ENCODE measurements at places on chromosomes 4 and X. TPM values are rescaled to one million over a fixed set of nuclear protein-coding genes. Genes with fewer than 3 reads are reported as not detected.

NAA11 gene
- not detected for total RNA-seq

BST1 gene
- 0.40 TPM for total RNA-seq

GRCh38 chr4:25879991-25880651, 17.3 kb upstream of the SEL1L3 start:
- H3K4me1 ChIP-seq: peaks cover 11% of the 10 kb centered on the region
- no peak overlapping the region for H3K4me3 ChIP-seq
- no peak overlapping the region for H3K27ac ChIP-seq
- no peak for DNase-seq
- H3K27me3 ChIP-seq: no peaks in the 10 kb centered on the region

DNA sequence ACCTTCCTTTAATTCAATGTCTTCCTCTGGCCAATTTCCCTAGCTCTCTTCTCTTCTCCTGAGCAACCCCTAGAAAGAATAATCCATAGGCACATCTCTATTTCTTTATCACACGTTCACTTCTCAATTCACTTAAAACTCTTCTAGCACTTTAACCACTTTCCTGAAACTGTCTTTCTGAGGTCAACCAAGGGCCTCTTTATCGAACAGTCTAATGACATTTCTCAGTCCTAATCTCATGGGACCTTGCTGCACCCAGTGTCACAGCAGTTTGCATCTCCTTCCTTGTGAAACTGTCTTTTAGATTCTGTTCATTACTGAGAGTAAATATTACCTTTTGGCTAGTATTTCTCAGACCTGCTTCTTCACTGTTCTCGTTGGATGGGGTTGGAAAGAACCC, 285.3 kb upstream of the RASGEF1B start:
- no peak overlapping the region for H3K4me3 ChIP-seq
- no peak for DNase-seq
- H3K27ac ChIP-seq: no peak overlapping the region
- no peaks in the 10 kb centered on the region for H3K36me3 ChIP-seq
- H3K4me1 ChIP-seq: peaks cover 14% of the 10 kb centered on the region
- H3K27me3 ChIP-seq: no peaks in the 10 kb centered on the region
